ENCODE measurements at places on chromosomes 12 and 14. TPM values are rescaled to one million over a fixed set of nuclear protein-coding genes. Genes with fewer than 3 reads are reported as not detected.

The DMAC2L gene
- total RNA-seq = 13.5 TPM

The ASPG gene
- 0.23 TPM for total RNA-seq

The IAPP gene
- 0.49 TPM for total RNA-seq

DNA sequence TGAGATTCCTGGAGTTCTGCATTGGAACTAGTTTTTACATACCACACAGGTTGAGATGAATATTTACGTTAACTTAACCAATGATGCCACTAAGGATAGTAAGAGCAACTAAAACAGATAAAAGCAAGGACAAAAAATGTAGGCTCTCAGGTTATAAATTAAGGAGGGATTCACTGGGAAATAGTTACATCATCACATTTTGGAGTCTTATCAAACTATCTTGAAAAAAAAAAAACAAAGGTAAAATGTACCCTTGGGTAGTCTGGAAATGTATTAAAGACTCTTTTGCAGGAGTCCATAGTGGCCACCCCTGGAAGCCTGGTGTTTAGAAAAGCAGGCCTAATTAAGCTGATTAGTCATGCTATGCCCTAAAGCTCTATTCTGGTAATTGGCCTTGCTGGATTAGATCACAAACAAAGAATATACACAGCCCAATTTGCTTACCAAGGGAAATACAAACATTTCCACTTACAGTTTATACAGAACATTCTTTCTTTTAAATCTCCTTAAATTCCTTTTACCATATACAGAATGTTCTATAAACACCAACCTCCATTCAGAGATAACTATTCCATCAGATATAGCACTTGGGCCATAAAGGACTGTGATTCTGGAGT is 39.3 kb downstream of the SLC25A47 start:
- ATAC-seq = no peak

GRCh38 chr12:11580125-11580751 is 69.2 kb upstream of the ETV6 start:
- ATAC-seq = no peak
